Caco-2 (cell line): ENCODE measurements at places on chromosomes 3 and 15.

DNA sequence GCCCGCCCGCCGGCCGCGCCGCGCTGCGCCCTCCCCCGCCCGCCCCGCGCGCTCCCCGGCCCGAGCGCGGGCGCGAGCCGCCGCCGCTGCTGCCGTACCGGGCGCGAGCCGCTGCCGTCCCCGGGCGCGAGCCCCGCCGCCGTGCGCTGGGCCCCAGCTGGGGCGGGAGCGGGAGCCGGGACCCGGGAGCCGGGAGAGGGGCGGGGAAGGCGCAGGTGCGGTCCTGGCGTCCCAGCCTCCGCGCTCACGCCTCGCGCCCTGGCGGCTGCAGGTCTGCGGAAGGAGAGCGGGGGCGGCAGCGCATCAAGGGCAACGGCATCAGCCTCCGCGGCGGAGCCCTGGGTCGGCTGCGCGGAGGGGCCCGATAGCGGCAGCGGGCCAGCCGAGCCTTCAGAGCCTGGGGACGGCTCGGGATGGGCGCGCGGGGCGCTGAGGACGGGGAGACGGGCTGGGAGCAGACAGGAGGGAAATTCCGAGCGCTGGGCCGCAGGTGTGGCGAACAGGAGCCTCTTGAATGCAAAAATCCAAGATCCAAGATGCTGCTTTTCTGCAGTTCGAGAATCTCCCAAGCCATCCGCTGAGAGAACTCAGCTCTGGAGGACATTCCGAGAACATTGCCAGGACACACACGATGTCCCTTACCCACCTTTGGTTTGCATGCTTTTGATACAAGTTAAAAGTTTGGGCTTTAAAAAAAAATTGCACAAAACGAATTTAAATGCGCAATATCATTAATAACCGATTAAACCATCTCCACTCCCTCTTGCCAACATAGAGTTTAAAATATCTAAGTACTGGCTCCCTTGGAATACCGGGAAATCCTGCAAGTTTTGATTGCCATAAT, 251.1 kb downstream of the TJP1 start:
- no peak overlapping the region for H3K27ac ChIP-seq
- no peaks in the 10 kb centered on the region; the same call in 1 of the 2 replicates for H3K27me3 ChIP-seq
- no peaks in the 10 kb centered on the region for H3K36me3 ChIP-seq
- peak overlapping the region; percentile 36 for H3K4me3 ChIP-seq

- H3K4me1 ChIP-seq = no peaks in the 10 kb centered on the region
- H3K27me3 ChIP-seq = no peaks in the 10 kb centered on the region
- no peak for DNase-seq
These were observed 165.1 kb downstream of the APBA2 start for GRCh38 chr15:29050870-29051269.

DNA sequence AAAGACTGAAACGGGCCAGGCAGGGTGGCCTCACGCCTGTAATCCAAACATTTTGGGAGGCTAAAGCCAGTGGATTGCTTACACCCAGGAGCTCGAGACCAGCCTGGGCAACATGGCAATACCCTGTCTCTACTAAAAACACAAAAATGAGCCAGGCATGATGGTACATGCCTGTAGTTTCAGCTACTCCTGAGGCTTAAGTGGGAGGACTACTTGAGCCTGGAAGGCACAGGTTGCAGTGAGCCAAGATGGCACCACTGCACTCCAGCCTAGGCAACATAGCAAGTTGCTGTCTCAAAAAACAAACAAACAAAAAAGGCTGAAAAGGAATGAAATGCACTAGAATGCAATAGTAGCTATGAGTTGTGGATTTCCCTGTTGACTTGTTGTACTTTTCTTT, 94.7 kb downstream of the STAG1 start:
- H3K36me3 ChIP-seq = no peaks in the 10 kb centered on the region
- H3K4me3 ChIP-seq = no peak overlapping the region
- no peak overlapping the region for H3K27ac ChIP-seq
- H3K27me3 ChIP-seq = no peaks in the 10 kb centered on the region
- DNase-seq = no peak

GRCh38 chr3:63022114-63022513, 146.9 kb upstream of the CADPS start:
- H3K27ac ChIP-seq = no peak overlapping the region
- no peak overlapping the region for H3K4me3 ChIP-seq
- DNase-seq = no peak
- no peaks in the 10 kb centered on the region for H3K36me3 ChIP-seq
- H3K27me3 ChIP-seq = no peaks in the 10 kb centered on the region

- H3K4me3 ChIP-seq = no peak overlapping the region
- H3K4me1 ChIP-seq = no peaks in the 10 kb centered on the region
- H3K27ac ChIP-seq = no peak overlapping the region
- H3K27me3 ChIP-seq = no peaks in the 10 kb centered on the region
These were observed 164.8 kb upstream of the RORA start for GRCh38 chr15:61393949-61394348.
